ENCODE measurements at places on chromosomes 7 and 10.

DNA sequence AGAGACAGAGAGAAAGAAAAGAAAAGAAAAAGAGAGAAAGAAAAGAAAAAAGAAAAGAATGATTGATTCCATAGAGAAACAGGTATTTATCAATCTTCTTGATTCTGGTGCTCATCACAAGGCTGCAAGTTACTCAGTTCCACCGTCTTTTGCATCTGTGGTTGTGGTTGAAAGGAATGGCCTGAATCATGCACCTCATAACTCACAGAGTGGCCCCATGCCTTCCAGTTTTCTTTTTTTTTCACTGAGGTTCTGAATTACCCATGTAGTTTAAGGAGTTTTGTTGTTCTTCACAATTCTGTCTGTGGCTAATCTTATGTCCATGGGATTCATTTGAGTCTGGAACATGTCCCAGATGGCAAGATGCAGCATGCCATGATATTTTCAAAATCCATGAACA lies 156.0 kb downstream of the ZNF33B start:
- DNase-seq: no peak

DNA sequence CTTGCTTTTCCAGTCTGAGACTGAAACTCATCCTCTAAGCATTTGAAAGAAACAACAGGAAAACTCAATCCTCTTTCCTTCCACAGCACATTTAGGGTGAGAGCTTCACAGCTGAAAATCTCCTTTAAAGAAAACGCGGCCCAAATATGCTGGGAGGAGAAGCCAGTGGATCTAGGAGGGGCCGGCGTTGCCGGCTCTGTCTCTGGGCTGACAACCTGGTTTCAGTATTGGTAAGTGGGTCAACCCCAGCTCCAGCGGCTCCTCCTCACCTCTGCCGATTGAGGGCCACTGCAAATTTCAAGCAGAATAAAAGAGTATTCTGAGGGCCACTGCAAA lies 75.3 kb upstream of the CPXM2 start:
- no peak for DNase-seq

DNA sequence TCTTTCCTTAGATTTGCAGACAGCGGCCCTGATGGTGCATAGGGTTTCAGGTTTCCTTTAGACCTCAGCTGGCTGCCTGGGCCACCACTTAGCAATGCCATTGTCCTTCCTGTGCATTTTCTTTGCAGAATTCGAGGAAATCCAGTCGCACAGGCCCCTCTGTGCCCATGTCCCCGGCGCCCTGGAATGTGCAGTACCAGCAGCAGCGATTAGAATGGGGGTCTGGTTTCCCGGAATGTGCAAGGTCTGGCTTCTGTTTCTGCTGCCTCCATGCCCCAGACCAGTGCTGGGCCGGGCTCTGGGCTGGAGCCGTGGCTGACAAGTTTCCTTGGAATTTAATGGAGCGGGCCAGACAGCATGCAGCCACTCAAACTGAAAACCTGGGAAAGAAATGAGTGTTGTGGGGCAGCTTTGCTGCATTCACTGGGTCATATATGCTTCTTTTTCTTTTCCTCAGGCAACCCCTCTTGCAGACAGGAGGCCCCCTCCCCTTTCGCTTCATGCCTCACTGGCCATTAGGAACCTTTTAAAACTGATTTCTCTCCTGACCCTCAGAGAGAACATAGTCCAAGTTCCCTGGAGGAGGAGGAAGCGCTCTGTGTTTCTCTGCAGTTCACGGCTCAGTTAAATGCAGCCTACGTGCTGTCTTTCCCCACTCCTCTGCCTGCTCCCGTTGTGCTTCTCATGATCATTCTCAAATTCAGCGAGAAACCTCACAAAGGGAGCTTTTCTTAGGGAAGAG lies 14.4 kb downstream of the HTRA1 start:
- DNase-seq: no peak

DNA sequence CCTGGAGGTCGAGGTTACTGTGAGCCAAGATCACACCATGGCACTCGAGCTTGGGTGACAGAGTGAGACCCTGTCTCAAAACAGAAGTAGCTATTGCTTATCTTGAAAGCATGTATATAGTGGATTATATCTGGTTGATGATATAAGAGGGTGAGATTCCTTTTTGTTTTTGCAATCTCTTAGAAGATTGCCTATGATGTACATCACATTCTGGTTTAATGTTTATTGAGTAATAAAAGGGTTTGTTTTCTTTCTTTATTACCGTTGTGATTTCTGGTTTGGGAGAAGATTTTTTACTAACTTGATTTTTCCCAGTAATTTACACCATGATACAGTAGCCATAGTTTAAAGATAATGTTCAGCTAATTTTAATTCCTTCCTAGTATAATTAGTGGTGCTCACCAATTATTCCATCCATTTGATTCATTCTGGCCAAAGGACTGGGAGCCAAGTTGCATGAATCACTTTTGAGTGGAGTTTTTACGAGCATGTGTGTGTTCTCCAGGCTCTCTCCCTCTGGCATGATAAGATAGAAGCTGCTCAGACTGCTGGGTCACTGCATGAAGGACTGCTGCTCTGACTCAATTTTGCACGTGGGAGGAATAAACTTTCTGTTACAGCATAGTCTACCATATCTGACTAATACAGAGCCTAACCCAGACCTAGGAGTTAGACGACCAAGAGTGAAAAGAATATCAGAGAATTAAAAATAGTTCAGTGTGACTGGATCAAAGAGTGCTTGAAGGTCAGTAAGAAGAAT lies 13.5 kb upstream of the TSPAN13 start:
- DNase-seq: no peak

GRCh38 chr7:154953006-154953684 lies 49.8 kb downstream of the PAXIP1 start:
- peak; percentile 71 for DNase-seq

- DNase-seq: no peak
Measured at GRCh38 chr7:158956805-158957509, 100.6 kb downstream of the DYNC2I1 start.

- DNase-seq: no peak
Measured at GRCh38 chr10:18713077-18713476, 53.8 kb downstream of the ARL5B start.

- peak; percentile 70 for DNase-seq
Measured at GRCh38 chr7:116231949-116232348, 21.6 kb downstream of the TES start.

DNA sequence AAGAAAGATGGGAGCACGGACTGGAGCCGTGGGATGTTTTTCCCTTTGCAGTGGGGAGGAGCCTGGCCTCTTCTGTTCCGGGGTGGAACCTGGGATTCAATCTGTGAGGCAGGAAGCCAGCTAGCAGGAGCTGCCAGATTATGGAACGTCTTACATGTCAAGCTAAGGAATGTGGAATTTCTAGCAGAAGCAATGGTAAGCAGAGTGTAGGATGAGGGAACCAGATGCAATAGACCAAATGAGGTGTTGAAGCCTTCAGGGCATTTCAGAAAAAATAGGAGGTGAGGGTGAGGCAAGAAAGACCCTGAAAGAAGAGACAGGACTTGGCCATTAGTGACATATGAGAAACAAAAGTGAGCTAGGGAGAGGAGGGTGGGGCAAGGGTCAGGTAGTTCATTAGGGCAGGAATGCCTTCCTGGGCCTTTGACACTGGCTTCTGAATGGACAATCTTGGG lies 105.5 kb downstream of the CHN2 start:
- DNase-seq: no peak

DNA sequence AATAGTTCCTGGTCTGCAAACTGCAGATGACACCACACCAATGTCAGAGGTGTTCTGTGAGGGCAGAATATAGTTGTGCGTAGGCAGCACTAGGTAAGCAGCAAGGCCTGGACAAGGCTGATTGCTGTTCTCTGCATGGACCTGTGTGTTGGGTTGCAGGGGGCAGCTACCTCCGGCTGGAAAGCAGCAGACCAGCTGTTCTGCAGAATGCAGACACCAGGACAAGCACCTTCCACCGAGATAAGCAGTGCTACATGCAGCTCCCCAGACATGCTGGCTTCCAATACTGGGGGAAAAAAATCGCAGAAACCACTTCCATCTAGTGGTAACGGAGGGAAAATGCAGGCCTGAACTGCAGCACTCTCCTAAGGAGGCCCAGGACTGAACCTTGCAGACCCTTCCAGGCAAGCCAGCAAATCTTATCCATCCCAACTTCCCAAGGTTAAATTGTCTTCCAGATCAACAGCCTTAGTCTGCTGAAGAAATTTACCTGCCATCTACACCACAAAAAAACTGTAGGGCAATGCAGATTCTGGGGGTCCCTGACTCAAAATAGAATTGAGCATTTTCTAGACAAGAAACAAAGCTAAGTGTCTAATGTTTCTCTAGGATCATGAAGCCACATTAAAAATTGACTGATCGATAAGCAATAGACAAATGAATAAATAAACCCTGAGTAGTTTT lies 50.5 kb upstream of the COBL start:
- DNase-seq: peak; percentile 82

Data from stomach (tissue), 19 donors.